Testis (tissue), 5 donors: ENCODE measurements at places on chromosomes 3 and 15. TPM values are rescaled to one million over a fixed set of nuclear protein-coding genes. Genes with fewer than 3 reads are reported as not detected.

- peak; percentile 93 for DNase-seq
Observed at GRCh38 chr3:49133226-49133951, 539 bp upstream of the LAMB2 start.

PLAAT1 gene
- total RNA-seq = 76.3 TPM

SMCO1 gene
- total RNA-seq = 0.24 TPM

XCR1 gene
- 0.06 TPM for total RNA-seq

DNA sequence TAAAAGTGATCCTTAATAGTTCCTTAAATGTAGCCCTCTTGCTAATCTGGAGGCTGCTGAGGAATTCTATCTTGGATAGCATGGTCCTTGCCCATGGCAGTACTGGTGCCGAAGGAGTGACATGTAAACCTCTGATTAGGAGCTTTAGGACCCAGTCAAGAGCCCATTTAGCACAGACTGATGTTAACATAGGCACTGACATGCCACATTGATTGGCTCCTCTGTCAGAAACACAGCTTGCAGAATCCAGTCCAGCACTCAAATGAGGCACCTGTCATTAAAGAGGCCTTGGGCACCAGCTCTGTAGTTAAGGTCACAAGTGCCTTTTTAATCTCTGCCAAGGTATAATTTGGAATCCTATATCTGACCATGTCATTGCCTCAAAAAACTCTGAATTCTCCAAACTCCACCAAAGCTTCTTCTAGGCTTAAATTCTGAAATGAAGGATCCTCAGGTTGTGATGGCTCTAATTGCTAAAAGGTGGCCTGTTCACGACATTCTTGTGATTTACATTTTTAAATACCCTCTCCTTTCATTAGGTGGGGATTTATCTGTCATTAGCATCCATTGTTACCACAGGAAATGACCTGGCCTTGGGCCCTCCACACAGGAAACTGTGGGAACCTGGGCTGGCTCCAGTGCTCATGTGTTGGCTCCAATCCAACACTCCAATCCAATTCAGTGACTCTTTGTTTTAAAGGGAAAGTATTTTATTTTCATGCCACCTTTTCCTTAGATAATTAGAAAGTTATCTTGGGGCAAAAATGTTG, 57.3 kb upstream of the RNF7 start:
- no peak for DNase-seq

DNA sequence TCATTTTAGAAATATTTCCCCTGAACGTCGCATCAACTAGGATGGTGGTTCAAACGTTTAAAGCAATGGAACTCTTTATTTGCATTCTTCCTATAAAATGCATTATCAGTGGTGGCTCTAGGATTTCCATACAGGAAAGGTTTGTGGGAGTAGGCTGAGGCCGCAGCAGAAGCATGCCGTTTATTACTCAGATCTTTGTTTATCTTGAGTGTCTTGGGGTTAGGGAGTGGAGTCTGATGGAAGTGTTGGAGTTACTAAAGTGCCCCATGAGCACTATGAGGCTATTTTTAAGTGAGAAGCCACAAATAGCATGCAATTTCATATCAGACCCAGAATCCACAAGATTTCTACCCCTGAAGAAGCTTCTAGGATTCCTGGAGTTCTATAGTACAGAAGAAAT, 26.2 kb downstream of the ATOSA start:
- no peak for DNase-seq

- no peak for DNase-seq
Observed at GRCh38 chr3:159536876-159537275, 451.8 kb upstream of the IL12A start.

DNA sequence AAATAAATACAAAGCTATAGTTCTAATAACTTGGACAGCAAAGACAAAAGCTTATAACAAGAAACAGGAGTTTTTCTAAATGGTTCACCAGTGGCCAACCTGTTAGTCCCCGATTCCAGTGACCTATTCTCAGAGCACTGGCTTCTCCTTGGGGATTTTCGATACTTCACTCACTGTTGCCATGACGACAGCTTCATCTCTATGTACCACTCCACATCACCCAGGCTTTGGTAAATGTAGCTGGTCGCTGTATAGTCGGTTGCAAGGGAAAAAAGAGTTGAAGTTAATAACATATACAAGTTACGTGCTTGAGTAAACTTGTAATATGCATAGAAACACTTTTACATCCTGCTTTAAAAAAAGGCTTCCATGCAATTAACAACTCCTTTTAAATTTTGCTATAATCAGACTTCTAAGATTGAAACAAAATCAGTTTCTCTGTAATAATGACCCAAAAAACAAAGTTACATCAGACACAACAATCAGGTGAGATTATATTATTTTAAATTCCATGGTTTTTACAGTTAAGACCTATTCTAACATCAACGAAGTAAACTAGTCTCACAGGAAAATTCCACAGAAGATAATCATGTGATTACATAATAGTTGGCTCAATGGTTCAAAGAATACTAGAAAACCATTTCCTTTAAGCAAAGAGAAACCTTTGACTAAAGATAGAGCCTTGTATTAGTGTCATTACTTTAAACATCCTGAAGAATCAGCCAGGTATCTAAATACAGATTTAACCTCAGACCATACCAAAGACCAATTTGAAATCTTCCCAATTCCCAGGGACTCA, 2.9 kb downstream of the CCNL1 start:
- DNase-seq = no peak

DNA sequence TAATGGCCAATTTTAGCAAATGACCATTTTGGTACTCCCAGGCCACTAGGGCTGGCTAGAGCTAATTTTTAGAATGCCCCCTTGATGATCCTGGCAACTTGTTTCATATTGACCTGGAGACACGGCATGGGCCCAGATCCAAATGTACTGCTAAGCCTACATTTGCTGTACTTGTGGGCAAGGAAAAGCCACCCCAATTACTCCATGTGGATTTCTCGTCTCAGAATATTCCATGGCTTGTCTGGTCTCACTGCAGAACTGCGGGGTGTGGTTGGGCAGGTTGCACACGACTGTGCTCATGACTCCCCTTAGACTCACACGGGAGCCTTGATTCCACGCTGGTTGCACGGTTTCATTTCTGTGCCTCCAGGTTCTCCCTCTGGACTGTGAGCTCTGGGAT, 140.9 kb downstream of the RPLP1 start:
- no peak for DNase-seq

DNA sequence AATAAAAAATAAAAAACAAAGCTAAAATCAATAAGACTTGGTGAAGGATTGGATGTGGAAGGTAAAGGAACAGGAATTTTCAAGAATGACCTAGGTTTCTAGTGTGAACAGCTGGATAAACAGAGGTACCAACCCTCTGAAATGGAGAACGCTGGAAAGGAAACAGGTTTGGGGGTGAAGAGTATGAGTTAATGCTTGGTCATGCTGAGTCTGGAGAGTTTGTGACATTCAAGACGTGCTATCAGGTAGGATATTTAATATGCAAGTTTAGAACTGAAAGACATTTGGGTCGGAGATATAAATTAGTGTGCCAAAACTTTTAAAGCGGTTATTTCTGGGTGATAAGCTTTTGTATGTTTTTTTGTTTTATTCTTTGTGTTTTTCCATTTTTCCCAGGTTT, 11.4 kb upstream of the KLHL6 start:
- DNase-seq = no peak

DNA sequence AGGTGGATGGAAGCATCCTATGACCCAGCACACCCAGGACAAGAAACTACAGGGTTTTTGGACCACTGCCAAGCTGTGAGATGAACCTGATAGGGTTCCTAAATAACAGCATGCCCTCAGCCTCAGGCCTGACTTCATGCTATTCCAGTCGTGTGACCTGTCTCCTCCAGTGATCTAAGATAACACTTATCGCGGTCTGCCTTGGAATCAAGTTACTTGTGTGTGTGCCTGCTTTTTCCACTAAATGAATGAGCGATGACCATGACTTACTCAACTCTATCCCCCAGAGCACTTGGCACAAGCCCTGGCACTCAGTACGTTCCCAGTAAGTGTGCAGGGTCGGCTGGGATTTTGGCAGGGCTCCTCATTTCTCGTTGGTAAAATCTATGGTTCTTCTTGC, 172.7 kb upstream of the TP63 start:
- DNase-seq = no peak

GRCh38 chr15:47577461-47577860, 139.8 kb upstream of the SEMA6D start:
- no peak for DNase-seq

GRCh38 chr3:108125550-108126071, 34.8 kb upstream of the CD47 start:
- no peak for DNase-seq
